Stimulated activated CD8-positive, alpha-beta memory T cell treated with anti-CD3 and anti-CD28 coated beads, Interleukin-4, amount 100 ng/mL, for 4 hours (primary cell): ENCODE measurements at places on chromosomes 12 and 14.
A peak's percentile ranks its signal among the peaks of the same experiment; 100 is the strongest.

DNA sequence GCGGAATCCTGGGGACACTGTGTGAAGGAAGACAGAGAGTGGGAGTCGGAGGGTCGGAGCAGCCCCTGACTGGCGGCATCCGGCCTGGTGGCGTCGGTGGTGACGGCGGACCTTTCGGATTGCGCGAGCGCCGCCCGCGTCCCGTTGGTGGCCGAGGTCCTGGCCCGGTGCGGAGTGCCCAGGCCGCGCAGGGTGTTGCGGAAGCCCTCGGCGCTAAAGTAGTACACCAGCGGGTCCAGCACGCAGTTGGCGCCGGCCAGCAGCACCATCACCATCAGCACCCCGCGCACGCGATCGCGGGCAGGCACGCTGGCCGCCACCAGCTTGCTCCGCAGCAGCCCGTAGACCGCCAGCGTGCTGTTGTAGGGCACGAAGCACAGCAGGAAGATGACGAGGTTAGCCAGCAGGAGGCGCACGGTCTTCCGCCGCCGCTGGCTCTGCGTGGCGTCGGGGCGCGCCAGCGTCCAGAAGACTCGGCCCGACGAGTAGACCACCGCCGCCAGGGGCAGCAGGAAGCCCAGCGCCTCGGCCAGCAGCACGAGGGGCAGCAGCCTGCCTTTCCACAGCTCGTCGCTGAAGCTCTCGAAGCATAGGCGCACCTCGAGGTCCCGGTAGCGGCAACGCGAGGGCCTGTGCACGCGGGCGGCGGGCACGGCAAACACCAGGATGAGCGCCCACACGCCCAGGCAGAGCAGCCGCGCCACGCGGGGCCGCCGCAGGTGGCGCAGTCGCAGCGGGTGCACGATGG is 13.1 kb upstream of the CHD4 start:
- no peak for DNase-seq

- no peak for DNase-seq
Measured at GRCh38 chr12:29702972-29703371, 80.8 kb downstream of the TMTC1 start.

DNA sequence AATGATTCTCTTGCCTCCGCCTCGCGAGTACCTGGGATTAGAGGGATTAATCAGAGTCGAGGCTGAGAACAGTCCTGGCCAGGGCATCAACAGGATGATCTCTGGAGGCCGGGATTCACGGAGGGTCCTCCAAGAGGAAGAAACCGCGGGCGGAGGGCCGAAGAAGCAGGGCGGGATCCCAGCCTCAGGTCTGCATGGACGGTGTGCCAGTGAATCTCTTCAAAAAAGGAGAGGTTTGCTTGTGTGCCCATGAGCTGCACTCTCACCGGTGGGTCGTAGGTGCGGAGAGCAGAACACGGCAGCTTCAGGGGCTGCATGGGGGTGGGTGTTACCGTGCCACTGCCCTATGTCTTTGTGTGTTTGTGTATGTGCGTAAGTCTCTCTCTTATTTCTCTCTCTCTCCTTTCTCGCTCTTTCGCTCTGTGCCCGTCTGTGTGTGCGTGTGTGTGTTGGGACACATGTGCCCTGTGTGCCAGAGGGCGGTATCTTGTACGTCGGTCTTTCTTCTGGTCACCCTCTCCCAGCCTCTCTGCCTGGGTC is 768.2 kb upstream of the ALG10B start:
- no peak for DNase-seq

DNA sequence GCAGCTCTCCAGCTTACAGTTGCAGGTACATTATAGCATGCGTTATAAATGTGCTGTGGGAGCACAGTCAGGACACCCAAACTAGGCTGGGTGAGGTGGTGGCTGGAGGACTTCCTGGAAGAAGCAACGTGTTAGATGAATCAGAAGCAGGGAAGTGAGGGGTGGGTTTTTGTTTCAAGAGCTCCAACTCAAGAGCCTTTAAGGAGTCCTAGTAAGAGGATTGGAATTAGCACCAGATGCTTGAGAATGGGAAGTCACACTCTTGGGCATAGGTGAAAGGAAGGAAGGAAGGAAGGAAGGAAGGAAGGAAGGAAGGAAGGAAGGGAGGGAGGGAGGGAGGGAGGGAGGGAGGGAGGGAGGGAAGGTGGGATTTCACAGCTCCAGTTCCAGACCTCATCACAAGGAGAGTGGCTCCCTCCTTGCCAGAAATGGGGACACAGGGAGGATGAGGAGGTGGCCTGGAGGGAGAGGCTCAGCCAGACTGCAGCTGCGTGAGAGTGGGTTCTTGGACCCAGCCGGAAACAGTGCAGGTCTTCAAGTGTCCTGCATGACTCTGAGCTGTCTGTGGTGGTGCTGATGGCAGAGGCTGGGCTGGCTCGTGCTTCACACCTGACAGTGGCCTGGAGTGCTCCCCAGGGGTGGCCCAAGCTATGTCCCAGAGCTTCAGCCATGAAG is 115.7 kb upstream of the GSC start:
- no peak for DNase-seq

- DNase-seq = no peak
Measured at GRCh38 chr14:97931273-97931672, 1134.1 kb downstream of the VRK1 start.

- no peak for DNase-seq
Measured at GRCh38 chr12:24709216-24709615, 239.7 kb downstream of the BCAT1 start.

GRCh38 chr12:125544960-125545359 is 479.7 kb downstream of the AACS start:
- DNase-seq = no peak

- DNase-seq = no peak
Measured at GRCh38 chr14:89466944-89467343, 49.9 kb upstream of the FOXN3 start.

DNA sequence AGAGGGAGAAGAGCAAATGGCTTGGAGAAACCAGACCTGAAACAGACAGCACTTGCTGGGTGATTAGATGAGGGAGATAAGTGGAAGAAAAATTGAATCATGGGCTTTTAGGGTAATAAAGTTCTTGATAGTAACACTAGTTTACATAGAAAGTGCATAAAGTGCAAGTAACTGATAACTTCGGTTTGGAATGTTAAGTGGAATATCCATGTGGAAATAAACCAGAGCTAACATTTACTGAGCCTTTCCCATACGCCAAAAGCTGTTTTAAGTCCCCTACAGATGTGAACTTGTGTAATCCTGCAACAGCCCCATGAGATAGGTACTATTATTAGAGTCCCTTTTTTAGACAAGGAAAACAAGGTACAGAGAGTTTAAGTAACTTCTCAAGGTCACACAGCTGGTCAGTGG is 77.1 kb upstream of the NUDT4 start:
- DNase-seq = no peak

GRCh38 chr12:109432842-109433304 is 44.2 kb downstream of the KCTD10 start:
- DNase-seq = peak; percentile 52

GRCh38 chr12:107402041-107403022 is 283.3 kb upstream of the PWP1 start:
- DNase-seq = peak; percentile 31

- no peak for DNase-seq
Measured at GRCh38 chr12:33945438-33945784, 76.9 kb upstream of the ALG10 start.

DNA sequence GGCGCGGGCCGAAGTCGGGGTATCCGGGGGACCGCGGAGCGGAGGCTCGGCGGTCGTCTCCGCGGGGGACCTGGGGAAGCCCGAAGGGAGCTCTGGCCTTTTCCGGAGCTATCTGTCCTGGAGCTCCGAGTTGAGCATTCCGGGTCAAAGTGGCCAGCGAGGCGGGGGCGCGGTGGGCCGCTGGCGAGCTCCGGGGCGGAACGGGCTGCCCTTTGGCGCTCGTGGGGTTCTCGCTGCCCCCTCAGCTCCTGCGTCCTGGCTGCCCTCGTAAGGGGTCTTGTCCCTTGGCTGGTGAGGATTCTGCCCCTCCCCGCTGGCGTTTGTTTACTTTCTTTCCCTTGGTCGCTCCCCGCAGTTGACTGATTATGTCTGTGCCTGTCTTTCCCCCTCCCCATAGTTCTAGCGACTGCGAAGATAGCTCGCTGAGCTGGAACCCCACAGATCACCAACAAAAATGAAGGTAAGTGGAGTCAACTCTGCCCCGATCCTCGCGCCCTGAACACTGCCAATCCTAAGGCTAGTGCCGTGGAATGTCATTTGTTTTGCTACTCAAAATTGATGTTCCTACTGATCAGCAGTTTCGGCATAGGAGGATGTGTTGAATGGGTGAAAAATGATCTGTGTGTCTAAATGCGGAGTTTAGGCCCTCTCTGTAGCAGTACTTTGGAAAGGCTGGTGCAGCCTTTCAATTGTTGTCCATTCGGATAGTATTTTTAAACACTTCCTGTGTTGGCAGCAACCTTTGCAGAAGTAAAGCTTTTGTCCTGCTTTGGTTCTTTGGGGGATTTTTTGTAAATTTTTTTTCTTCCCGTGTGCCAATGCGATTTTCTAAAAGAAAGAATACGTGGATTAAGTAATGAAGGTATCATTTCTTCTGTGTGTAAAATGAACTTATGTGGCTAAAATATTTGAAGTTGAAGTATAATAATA is 1.3 kb downstream of the ARID4A start:
- no peak for DNase-seq

DNA sequence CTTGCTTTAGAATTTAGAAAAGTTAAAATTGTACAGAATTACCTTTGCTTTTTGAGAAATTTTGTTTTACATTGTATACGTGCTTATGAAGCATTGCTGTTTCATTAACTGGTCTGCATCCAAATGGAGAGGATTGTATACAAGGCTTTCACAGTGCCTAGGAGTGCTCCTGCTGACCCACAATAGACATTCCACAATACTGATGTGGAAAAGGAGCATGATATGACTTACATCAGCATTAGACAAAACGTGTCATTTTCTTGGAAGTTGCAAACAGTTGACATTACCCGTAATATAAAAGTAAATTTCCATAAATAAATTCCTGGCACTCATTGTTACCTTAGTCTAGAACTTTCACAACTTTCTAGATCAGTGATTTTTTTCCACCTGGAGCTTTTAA is 1.9 kb downstream of the PRKD1 start:
- no peak for DNase-seq

GRCh38 chr14:92943855-92944570 is 21.1 kb downstream of the CHGA start:
- no peak for DNase-seq

DNA sequence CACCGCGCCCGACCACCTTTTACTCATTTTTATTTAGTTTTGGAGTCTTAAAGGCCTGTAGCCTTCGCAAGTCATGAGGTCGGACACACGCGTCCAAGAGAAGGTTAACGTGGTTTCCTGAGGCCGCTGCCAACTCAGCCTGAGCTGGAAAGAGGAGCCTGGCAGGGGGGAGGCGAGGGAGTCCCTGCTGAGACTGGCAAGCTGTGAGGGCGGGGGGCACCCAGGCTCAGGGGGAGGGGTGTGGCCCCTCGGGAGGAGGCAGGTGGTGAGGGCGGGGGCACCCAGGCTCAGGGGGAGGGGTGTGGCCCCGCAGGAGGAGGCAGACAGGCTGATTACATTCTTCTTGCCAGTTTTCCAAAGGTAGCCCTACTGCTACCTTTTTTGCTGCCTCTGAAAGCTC is 143.2 kb downstream of the PIWIL1 start:
- no peak for DNase-seq

GRCh38 chr12:23760495-23760894 is 189.0 kb downstream of the SOX5 start:
- no peak for DNase-seq

DNA sequence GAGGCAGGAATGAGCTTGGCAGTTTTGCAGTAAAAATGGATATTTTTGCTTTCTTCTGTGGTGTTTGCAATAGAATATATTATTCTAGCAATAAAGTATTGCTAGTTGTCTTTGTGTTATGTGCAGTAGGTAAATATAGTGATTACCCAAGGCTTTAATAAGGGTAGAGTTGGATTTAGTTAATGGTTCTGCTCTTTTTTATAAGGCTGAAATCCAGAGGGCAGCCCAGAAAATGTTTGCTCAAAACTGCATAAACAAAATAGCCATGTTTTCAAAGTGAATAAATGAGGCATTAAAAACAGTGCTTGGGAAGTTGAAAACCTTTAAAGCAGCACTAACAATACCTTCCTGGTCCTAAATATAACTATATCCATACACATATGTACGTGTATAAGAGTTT is 162.4 kb downstream of the SLC5A8 start:
- no peak for DNase-seq

DNA sequence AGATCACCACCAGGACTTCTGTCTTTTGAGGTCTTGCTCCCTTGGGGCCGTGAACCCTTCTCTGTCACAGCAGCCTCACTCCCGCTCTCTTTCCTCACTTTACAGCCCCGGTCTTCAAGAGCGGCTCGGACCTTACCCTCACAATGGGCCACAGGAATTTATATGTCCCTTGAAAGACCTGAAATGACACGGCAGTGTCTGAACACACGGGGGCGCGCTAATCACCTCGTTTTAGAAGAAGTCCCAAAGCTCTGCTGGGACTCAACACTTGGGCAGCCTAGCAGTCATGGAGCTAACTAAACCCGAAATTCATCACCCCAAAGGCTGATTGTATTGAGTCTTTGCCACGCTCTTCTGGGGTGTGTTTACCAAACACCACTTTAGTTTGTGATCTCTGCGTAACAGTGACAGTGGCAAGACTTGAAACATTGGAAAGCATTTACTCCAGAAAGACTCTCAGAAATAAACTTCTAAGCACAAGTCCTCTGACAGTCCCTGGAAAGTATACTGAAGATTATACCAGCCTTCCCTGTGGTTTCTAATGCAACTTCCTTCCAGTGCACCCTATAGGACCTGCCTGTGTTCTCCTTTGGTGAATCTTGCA is 29.0 kb downstream of the SERPINA11 start:
- peak; percentile 11 for DNase-seq

DNA sequence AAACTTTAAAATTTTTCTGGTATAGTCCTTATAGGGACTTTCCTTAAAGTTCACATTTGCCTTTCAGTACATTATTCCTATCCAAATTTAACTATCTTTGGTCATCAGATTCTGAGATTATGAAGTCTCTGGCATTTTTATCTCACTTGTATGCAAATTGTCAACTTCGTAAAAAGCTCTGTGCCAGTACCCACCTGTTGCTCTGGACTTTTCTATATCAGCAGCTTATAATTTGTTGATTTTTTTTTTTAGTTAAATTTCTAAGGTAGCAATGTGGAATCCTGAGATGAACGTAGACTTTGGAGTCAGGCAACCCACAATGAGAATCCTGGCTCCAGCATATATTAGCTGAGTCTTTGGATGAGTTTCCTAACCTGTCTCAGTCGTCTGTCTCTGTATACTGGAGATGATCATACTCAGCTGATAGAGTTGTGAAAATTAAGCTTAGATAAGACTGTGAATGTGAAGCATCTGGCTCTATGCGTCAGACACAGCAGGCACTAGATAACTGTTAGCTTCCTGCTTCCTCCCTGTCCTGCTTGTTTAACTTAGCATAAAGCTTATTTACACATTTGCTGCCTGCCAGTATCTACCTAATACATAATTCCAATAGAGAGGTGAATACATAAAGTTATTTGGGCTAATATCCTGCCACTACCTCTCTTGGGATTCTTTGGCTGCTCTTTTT is 59.8 kb downstream of the MARK3 start:
- DNase-seq = no peak

GRCh38 chr14:103886304-103887169 is 39.2 kb upstream of the PPP1R13B start:
- no peak for DNase-seq
